CD4-positive, alpha-beta memory T cell (primary cell): ENCODE measurements at places on chromosomes 1 and 21. TPM values are rescaled to one million over a fixed set of nuclear protein-coding genes. Genes with fewer than 3 reads are reported as not detected.

The OR2L2 gene
- 0.17 TPM for total RNA-seq

The DISC1 gene
- total RNA-seq: 18.0 TPM

The CLDN19 gene
- total RNA-seq: not detected

The SH3BGR gene
- total RNA-seq: 0.58 TPM

The BROX gene
- 64.6 TPM for total RNA-seq

The GLIS1 gene
- total RNA-seq: not detected

The TMOD4 gene
- 6.4 TPM for total RNA-seq

The SERPINC1 gene
- total RNA-seq: not detected

The SEC16B gene
- not detected for total RNA-seq

The CLCA1 gene
- not detected for total RNA-seq

The WNT3A gene
- total RNA-seq: not detected

The SYT6 gene
- total RNA-seq: not detected

The RGS18 gene
- total RNA-seq: 2.4 TPM

The CFAP107 gene
- total RNA-seq: not detected

The GJA9 gene
- not detected for total RNA-seq

The HTR6 gene
- 0.44 TPM for total RNA-seq

The ITGB2 gene
- total RNA-seq: 291 TPM

The CD5L gene
- not detected for total RNA-seq

DNA sequence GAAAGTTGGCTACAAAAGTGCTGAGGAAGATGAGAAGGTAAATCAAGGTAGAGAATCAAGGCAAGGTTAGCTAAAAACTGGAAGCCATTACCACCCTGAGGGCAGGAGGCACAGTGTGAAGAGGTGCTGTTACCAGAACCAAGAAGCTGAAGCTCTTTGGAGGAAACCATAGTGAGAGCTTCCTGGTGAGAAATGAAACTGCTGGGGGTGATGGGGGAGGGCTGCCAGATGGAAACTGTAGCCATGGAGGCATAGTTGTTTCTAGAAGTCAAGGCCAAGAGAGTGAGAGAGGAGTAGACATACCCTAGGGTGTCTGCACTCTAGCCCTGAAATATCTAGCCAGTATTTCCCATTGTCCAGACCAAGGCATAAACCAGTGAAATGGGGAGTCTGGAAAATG is 28.7 kb downstream of the IFI44 start:
- no peak overlapping the region for H3K27ac ChIP-seq
- H3K4me3 ChIP-seq: no peak overlapping the region
- no peaks in the 10 kb centered on the region for H3K36me3 ChIP-seq
- no peaks in the 10 kb centered on the region for H3K4me1 ChIP-seq
- no peaks in the 10 kb centered on the region for H3K27me3 ChIP-seq

- DNase-seq: no peak
- H3K27ac ChIP-seq: no peak overlapping the region
- H3K36me3 ChIP-seq: no peaks in the 10 kb centered on the region
- H3K4me1 ChIP-seq: no peaks in the 10 kb centered on the region
Observed at GRCh38 chr1:93810316-93810715, 68.7 kb downstream of the DNTTIP2 start.

- no peaks in the 10 kb centered on the region for H3K36me3 ChIP-seq
- no peaks in the 10 kb centered on the region for H3K4me1 ChIP-seq
- DNase-seq: no peak
- no peak overlapping the region for H3K4me3 ChIP-seq
- H3K27me3 ChIP-seq: no peaks in the 10 kb centered on the region
Observed at GRCh38 chr1:8493916-8494540, 176.1 kb downstream of the SLC45A1 start.

GRCh38 chr1:118627435-118627834 is 360.7 kb downstream of the TBX15 start:
- H3K36me3 ChIP-seq: no peaks in the 10 kb centered on the region
- H3K27me3 ChIP-seq: no peaks in the 10 kb centered on the region
- no peak for DNase-seq

GRCh38 chr1:70892930-70893329 is 154.7 kb downstream of the PTGER3 start:
- H3K36me3 ChIP-seq: no peaks in the 10 kb centered on the region
- no peak overlapping the region for H3K27ac ChIP-seq
- no peaks in the 10 kb centered on the region for H3K27me3 ChIP-seq

DNA sequence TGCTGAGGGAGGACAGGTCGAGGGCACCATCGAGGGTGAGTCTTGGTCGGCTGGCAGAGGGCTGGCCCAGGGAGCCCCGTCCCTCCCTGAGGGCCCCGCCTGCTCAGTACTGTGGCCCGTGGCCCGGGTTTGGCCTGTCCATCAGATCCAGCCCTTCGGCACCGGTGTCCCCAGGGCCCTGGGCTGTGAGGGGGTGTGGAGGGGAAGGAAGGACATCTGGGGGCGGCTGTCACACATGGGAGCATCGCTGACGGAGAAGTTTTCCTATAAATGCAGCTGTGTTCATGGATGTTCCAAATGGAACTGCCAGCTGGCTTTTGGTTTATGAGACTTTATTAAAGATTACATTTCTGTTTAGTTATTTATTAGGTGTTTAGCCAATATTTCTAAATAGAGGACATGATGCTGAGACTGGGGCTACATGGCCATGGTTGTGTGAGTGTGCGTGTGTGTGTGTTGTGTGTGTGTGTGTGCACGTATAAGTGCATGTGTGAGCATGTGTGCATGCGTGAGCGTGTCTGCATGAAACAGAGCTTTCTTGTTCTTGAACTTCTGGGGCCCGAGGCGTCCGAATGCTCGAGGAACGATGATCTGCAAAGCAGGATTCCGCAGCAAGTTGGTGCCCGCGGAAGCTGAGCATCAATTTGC is 54.3 kb downstream of the SLX9 start:
- H3K27ac ChIP-seq: no peak overlapping the region
- no peaks in the 10 kb centered on the region for H3K27me3 ChIP-seq
- no peak for DNase-seq
- no peak overlapping the region for H3K4me3 ChIP-seq

DNA sequence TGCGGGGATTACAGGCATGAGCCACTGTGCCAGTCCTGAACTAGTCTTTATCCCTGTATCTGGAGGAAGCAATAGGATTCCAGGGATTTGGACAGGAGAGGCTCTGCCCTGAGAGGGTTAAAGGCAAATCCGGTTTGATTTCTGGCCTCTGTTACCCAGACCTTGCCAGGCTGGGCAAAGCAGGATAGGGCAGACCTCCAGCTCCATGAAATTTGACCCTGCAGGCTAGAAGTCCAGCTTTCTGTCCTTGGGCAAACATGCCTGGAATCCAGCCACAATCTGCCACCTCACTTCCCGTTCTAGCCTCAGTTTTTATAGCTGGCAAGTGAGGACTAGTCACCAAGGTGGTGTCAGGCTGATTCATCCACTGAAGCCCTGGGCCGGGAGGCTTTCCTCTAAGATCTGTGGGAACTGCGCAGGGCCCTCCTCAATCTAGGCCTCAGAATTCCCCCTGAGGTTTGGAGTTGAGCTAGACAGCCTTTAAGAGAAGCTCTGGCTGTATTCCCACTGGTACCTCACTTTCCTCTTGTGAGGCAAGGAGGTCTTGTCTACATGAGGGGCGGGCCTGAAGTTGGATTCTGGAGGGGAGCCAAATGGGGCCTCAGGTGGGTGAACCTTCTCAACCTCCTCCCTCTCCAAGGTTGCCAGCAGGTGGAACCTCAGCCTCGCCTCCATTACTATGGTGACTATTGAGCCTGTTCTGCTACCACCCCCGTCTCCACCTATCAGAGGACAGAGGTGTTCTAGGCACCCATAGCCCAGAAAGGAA is 7.0 kb upstream of the P3R3URF start:
- H3K27ac ChIP-seq: no peak overlapping the region
- peaks cover 6% of the 10 kb centered on the region for H3K4me1 ChIP-seq
- no peaks in the 10 kb centered on the region for H3K27me3 ChIP-seq

- H3K27ac ChIP-seq: no peak overlapping the region
- H3K4me3 ChIP-seq: no peak overlapping the region
- H3K4me1 ChIP-seq: no peaks in the 10 kb centered on the region
- no peaks in the 10 kb centered on the region for H3K36me3 ChIP-seq
Observed at GRCh38 chr1:85609976-85610375, 29.4 kb downstream of the CCN1 start.

GRCh38 chr1:33143176-33143575 is 38.7 kb downstream of the TRIM62 start:
- no peaks in the 10 kb centered on the region for H3K27me3 ChIP-seq
- no peaks in the 10 kb centered on the region for H3K4me1 ChIP-seq
- no peak for DNase-seq
- no peak overlapping the region for H3K27ac ChIP-seq

- no peak overlapping the region for H3K27ac ChIP-seq
- H3K4me1 ChIP-seq: no peaks in the 10 kb centered on the region
- H3K27me3 ChIP-seq: no peaks in the 10 kb centered on the region
- no peak for DNase-seq
- no peaks in the 10 kb centered on the region for H3K36me3 ChIP-seq
- no peak overlapping the region for H3K4me3 ChIP-seq
Observed at GRCh38 chr1:100661176-100661575, 58.4 kb upstream of the VCAM1 start.

DNA sequence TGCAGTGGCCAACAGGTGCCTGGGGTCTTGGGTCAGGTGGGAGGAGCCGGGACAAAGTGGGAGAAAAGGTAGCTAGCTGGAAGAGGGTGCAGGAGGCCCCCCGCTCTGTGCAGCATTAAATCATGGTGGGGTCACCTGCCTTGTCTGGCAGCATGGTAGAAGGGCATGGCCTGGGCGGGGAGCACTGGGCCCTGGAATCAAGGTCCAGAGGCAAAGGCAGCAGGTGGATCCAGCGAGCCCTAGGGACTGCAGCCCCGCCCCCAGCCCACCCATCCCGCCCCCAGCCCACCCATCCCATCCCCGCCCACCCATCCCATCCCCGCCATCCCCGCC is 16.7 kb upstream of the TTLL10 start:
- no peak overlapping the region for H3K27ac ChIP-seq
- H3K4me3 ChIP-seq: no peak overlapping the region
- DNase-seq: no peak
- no peaks in the 10 kb centered on the region for H3K36me3 ChIP-seq
- peaks cover 8% of the 10 kb centered on the region for H3K4me1 ChIP-seq
- H3K27me3 ChIP-seq: no peaks in the 10 kb centered on the region

DNA sequence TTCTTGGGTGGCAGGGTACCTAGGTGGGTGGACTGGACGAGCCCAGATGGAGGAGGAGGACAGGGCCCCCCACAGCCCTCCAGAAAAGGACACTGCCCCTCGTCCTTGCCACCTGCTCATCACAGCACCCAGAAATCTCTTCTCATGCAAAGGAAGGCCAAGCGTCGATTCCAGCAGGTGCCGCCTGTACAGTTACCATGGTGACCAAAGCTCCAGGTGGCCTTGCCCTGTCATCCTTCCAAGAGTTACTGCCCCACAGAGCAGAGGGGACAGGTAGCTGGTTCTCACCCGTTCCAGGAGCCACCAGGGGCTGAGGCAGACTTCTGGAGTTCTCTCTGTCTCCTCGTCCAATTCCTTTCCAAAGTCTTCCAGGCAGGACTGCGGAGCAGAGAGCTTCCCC is 119.9 kb upstream of the VAMP3 start:
- no peaks in the 10 kb centered on the region for H3K36me3 ChIP-seq
- H3K4me1 ChIP-seq: no peaks in the 10 kb centered on the region
- H3K4me3 ChIP-seq: no peak overlapping the region
- no peaks in the 10 kb centered on the region for H3K27me3 ChIP-seq

DNA sequence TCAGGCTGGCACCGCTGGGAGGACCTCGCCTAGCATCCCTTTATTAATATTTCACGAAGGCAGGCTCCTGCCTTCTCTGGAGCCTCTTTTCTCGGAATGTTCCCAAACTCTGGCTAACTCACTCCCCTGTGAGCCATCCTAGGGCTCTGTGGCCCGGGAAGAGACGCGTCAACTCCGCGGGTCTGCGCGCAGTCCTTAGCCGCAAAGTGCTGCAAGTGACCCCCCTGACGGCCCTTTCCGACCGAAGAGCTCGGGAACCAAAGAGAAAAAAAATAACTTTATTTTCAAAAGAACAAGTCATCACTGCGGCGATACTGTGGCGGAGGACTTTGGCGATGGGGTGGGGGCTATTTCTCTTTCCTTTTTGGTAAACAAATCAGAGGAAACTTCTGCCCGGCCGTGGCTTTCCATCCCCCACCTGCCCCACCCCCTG is 14.6 kb downstream of the NR5A2 start:
- no peak overlapping the region for H3K4me3 ChIP-seq
- no peak overlapping the region for H3K27ac ChIP-seq
- H3K4me1 ChIP-seq: peaks cover 37% of the 10 kb centered on the region
- H3K27me3 ChIP-seq: peaks cover 63% of the 10 kb centered on the region
- no peak for DNase-seq
- H3K36me3 ChIP-seq: no peaks in the 10 kb centered on the region

DNA sequence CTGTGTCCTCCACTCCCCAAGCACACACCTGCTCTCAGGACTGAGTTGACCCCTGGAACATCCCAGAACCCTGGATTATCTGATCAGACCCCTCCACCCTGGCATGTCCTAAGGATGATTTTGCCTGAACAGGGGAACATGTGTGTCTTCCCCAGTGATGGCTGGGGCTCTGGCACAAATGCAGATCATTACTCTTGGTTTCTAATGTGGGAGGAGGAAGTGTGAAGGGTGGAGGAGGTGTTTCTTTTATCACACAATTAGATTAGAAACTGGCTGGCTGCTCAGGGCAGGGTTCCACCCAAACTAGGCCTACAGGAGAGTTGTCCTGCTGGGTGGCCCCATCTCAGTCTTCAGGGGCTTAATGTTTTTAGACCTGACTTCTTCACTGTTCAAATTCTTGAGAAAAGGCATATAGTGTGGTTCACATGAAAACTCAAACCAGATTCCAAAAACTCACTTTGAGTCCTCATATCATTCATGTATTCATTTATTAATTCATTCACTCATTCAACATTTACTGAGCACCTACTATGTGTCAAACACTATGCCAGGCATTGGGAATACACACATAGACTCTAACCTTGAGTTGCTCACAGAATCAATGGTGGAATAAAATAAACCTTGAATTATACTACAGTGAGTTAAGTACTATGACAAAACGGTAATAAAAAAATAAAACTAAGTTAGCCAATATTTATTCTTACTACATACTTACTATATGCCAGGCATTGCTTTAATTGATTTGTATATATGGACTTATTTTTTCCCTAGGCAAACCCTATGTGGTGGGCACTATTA is 221.8 kb upstream of the JUN start:
- no peaks in the 10 kb centered on the region for H3K36me3 ChIP-seq
- no peak for DNase-seq
- no peak overlapping the region for H3K27ac ChIP-seq
- H3K4me3 ChIP-seq: no peak overlapping the region
- H3K4me1 ChIP-seq: peaks cover 26% of the 10 kb centered on the region

- DNase-seq: no peak
- no peak overlapping the region for H3K4me3 ChIP-seq
- no peaks in the 10 kb centered on the region for H3K36me3 ChIP-seq
- peaks cover 18% of the 10 kb centered on the region for H3K4me1 ChIP-seq
Observed at GRCh38 chr1:8460784-8461183, 142.9 kb downstream of the SLC45A1 start.

DNA sequence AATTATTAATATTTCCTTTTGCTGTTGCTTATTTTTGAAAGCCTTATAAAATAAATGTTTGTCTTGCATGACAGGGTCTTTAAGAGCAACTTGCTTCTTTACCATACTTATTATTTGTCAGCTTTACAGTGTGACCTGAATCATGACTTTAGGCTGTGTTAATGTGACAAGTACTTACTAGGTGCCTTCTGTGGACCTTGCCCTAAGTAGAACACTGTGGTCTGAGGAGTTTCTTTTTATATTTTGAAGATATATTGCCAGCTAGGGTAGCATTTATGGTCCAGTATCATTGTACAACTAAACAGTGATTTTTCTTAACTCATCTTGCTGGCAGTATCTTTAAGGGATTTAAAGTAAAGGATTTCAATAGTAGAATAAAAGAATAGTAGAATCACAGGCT is 45.4 kb upstream of the LAMC2 start:
- no peak overlapping the region for H3K27ac ChIP-seq
- no peaks in the 10 kb centered on the region for H3K27me3 ChIP-seq
- H3K4me1 ChIP-seq: no peaks in the 10 kb centered on the region
- DNase-seq: no peak
